SK-MEL-5 (cell line): ENCODE measurements at places on chromosomes 13 and 19. TPM values are rescaled to one million over a fixed set of nuclear protein-coding genes. Genes with fewer than 3 reads are reported as not detected.

- DNase-seq = no peak
These were observed 244.0 kb downstream of the GGACT start for GRCh38 chr13:100344544-100344943.

- DNase-seq = no peak
These were observed 1.7 kb upstream of the RPS5 start for GRCh38 chr19:58385313-58385890.

DNA sequence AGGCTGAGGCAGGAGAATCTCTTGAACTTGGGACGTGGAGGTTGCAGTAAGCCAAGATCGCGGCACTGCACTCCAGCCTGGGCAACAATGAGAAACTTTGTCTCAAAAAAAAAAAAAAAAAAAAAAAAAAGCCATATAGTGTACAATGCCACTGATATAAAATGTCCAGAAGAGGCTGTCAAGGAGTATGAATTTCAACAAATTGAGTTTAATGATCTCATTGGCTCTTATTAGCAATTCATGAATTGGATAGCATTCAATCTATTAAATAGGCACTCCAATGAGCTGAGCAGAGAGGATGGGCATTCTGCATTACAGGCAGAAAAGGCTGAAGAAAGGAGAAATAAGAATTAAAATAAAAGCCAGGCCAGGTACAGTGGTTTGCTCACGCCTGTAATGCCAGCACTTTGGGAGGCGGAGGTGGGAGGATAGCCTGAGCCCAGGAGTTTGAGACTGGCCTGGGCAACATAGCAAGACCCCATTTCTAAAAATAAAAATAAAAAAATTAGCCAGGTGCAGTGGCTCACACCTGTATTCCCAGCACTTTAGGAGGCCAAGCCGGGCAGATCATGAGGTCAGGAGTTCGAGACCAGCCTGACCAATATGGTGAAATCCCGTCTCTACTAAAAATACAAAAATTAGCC, 757 bp upstream of the LMNB2 start:
- no peak for DNase-seq

Gene C19orf67
- total RNA-seq = not detected in 2 replicates

GRCh38 chr13:44840131-44840530, 149.1 kb downstream of the NUFIP1 start:
- DNase-seq = no peak

Gene KRTDAP
- not detected in 2 replicates for total RNA-seq

DNA sequence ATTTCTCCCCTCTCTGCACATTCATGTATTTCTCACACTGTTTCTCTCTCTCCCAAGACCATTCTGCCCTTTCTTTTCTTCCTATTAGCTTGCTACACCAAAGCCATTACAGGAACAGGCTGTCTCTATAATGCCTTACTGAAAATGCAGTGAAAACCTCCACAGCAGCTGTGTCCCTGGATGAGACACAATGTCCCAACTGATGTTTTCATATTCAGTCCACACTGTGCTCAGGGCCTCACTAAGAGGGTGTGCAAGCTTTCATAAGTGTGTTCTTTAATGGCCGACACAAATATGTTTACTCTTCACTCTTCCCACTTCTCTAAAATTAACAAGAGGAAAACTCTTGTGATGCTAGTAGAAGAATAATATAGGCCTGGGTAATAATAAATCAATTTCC, 163.4 kb downstream of the KCTD12 start:
- DNase-seq = no peak
